Spinal cord (tissue), 10 donors: ENCODE measurements at places on chromosomes 12 and 14.

- no peak for DNase-seq
Observed at GRCh38 chr12:68231691-68232090, 6.1 kb upstream of the IL26 start.

DNA sequence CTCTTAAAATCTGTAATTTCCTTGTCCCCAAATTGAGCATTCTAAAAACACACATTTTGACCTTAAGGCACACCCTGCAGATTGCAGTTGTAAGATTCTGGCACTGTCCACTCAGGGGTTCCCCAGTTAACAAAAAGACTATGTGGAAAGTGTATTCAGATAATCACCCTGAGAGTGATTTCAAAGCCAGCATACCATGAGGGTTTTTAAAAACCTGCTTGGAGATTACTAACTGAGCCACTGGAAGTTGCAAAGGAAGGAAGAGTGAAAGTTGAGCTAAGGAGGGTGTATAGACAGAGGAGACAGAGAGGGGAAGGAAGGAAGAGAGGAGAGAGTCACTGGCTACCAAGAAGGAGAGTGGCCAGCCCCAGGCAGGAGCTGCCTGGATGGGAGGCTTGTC, 82.6 kb downstream of the EML1 start:
- no peak for DNase-seq

DNA sequence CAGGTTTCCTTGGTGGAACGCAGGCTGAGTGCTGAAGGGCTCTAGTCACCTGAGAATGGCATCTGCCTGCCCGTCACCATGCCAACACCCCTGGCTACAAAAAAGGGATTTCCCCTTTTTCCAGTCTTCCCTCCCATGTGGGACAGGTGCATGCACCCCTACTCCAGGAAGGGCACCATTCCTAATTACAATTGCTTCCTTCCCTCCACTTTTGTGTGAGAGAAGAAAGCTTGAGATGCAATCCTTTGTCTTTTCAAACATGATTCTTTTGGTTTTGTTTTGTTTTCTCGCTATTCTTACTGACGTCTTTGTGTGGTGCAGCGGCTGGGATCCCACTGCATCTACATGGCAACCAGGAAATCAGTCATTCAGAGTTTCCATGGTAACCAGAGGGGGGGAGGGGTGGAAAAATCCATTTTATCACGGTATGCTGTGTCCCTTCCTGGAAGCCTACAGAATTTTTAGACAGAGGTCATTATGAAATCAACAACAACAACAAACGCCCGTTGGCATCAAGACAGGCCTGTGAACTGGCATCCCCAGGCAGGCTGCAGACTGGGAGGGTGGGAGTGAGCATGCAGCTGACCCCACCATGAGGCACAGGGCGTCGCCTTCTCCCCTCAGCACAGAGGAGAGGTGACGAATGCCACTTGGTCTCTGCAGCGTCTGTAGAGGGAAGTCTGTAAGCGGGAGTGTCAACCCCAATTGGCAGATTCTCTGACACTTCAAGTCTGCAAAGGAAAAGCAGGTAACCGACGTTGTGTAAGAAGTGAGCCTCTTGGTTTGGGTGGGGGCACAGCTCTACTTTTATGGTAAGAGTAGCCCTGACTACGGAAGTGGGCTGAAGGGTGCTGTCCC, 13.6 kb upstream of the GNG2 start:
- DNase-seq, result no peak

GRCh38 chr14:104702106-104702505, 12.7 kb downstream of the INF2 start:
- DNase-seq, result no peak

GRCh38 chr12:123681605-123682004, 10.7 kb downstream of the TCTN2 start:
- no peak for DNase-seq

- no peak for DNase-seq
Observed at GRCh38 chr12:120984351-120984898, 6.1 kb downstream of the HNF1A start.

DNA sequence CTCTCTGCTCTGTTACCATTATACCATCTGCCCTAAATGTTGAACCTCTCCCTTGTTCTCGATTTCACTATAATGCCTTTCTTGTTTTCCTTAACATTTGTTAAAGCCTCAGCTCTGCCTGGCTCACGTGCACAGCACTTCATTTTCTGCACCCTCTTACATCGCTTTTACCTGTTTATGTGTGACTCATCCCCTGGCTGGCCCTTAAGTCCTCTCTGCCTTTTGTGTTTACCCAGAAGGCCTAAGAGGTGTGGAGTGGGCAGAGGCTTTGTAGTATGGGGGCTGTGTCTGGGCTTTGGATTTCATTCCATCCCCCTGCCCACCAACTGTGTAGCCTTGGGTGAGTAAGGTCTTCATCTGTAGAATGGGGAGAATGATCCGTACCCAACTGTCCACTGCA, 36.5 kb downstream of the UBE3B start:
- no peak for DNase-seq

GRCh38 chr12:19761463-19761862, 322.2 kb downstream of the AEBP2 start:
- no peak for DNase-seq

GRCh38 chr12:5123921-5124320, 80.2 kb downstream of the KCNA5 start:
- DNase-seq, result no peak

DNA sequence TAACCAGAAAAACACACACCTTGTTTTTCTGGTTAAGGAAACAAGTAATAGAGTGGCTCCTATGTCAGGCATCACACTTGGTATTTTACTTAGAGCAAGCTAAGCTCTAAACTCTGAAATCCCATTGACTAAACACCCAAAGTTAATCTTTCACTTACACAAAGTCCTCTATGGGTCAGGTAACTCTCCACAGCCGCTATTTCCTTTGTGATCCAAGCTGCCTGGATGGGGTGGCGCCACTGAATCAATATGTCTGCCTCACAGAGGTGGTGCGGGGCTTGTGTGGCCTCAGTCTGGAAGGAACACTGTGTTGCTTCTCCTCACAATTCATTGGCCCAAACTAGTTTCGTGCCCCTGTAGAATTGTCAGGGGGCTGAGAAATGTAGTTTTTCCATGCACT, 160.0 kb upstream of the E2F7 start:
- no peak for DNase-seq

DNA sequence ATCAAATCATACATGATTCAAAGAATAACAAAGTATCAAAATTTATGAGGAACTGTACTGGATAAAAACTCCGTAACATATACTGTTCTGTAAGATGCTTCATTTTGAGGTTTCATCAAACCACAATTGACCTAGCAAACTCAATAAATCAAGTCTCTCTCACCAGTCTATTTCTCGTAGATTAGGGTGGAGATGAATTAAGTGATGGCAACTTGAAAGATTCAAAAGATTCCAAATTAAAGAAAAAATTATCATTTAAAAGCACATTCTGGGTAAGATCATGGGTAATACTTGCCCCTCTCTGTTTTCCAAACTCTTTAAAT, 74.4 kb downstream of the PAPLN start:
- DNase-seq, result no peak

DNA sequence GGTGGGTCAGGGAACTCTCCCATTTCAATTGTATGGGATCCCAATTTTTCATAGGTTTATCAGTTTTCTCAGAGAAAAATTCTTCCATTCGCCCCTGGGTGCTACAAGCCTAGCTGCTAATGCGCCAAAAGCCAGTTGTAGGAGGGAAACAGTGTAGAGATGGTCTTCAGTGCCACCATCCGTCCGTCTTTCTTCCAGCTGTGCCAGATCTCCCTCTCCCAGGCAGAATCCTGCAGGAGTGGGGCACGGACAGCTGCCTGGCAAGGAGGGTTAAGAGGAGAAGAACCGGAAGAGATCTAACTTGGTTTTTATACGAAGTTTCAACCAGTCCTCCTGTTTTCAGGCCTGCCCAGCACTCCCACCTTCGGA, 38.9 kb upstream of the FUT8 start:
- DNase-seq, result no peak

- no peak for DNase-seq
Observed at GRCh38 chr12:49483619-49484018, 55.2 kb upstream of the KCNH3 start.

- peak; percentile 63 for DNase-seq
Observed at GRCh38 chr12:130157998-130158753, 4.1 kb upstream of the FZD10 start.
